ENCODE measurements at places on chromosomes 6 and 20. TPM values are rescaled to one million over a fixed set of nuclear protein-coding genes. Genes with fewer than 3 reads are reported as not detected.

GRCh38 chr6:13870214-13870830 is 54.4 kb upstream of the RNF182 start:
- no peak for DNase-seq
- H3K4me1 ChIP-seq = peaks cover 17% of the 10 kb centered on the region
- H3K36me3 ChIP-seq = no peaks in the 10 kb centered on the region
- no peaks in the 10 kb centered on the region for H3K27me3 ChIP-seq

DNA sequence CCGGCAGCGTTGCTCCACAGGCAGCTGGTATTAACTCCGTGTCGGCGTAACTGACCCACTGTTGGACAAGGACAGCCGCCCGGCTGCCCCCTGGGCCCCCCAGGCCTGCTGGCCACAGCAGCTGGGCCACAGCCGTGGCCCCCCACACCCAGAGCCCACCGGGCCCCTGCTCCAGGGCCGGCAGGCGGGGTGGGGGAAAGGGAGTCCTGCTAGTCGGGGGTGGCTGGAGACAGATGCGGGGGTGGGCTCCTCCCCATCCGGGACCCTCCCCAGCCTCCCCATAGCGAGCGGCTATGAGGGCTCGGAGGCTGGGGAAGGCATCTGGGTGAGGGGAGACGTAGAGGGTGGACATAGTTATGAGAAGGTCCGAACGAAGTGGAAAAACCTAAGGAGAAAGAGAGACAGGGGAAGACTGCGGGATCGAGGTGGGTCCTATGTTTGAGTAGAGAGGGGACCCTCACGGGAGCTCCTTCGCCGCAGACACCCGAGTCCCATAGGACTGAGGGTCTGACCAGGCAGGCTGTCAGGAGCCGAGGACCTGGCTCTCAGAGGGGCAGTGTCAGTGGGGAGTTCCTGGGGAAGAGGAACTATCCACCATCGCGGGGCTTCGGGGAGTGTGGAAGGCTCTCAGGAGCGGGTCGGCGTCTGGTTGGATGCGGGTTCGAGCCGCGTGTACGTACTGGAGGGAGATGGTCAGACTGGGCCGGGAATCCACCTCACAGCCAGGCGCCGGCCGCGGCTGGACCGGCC is 511 bp downstream of the VARS1 start:
- DNase-seq = peak; percentile 53
- H3K4me3 ChIP-seq = peak overlapping the region; percentile 90
- H3K36me3 ChIP-seq = peaks cover 36% of the 10 kb centered on the region
- peak overlapping the region; percentile 93 for H3K27ac ChIP-seq

- H3K27ac ChIP-seq = no peak overlapping the region
- H3K4me3 ChIP-seq = no peak overlapping the region
- no peaks in the 10 kb centered on the region for H3K27me3 ChIP-seq
- H3K4me1 ChIP-seq = no peaks in the 10 kb centered on the region
- DNase-seq = no peak
- no peaks in the 10 kb centered on the region for H3K36me3 ChIP-seq
Measured at GRCh38 chr6:107045826-107046675, 18.1 kb downstream of the MTRES1 start.

- no peak overlapping the region for H3K4me3 ChIP-seq
- H3K36me3 ChIP-seq = no peaks in the 10 kb centered on the region
- peaks cover 34% of the 10 kb centered on the region for H3K4me1 ChIP-seq
- peak overlapping the region; percentile 47 for H3K27ac ChIP-seq
- H3K27me3 ChIP-seq = no peaks in the 10 kb centered on the region
Measured at GRCh38 chr20:4041748-4042411, 26.5 kb upstream of the RNF24 start.

DNA sequence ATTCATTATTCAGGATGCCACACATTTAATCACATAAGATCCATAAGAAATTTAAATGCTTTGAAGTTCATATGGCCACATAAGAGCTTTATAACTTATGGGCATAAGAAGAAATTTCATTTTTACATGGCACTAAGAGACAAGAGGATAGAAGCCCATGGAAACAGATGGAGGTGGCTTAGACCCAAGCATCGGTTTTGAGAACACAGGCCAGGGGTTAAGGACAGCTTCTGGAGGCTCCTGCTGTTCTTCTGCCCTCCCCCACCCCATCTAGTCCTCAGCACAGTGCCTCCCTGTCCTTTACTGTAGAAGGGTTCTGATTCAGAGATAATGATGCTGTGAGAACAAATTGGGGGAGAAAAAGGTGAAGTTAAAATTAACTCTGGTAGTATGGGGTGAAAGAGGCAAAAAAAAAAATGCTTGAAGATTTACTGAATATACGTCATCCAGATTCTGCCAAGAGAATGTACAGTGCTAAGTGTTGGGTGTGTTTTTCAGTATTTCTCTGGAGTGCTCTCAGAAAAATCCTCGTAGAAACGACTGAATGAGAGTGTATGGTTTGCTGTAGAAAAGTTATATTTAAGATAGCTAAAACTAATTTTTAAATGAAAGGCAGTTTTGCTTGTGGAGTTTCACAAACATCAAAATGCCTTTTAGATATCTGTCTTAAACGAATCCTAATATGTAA is 539.7 kb downstream of the QKI start:
- no peaks in the 10 kb centered on the region for H3K4me1 ChIP-seq
- H3K4me3 ChIP-seq = no peak overlapping the region
- DNase-seq = no peak
- H3K27me3 ChIP-seq = peaks cover 4% of the 10 kb centered on the region

DNA sequence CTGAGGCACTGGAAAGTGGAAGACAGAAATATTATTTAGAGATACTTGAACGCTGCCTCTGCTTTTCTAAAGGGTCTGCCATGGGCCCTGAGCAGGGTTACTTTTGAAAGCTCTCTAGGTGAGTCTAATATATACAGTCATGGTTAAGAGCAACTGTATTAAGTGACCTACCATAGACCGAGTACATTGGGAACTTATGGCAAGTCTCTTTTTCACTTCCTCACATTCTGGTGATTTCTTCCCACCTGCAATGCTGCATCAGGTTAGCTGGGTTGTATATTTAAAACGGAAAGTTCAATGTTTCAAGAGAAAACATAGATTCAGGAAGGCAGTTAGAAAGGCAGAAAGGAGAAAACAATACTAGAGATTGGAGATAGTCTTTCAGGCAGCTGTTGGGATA is 154.7 kb downstream of the PHF3 start:
- no peak for DNase-seq
- H3K36me3 ChIP-seq = no peaks in the 10 kb centered on the region
- H3K4me1 ChIP-seq = peaks cover 21% of the 10 kb centered on the region

GRCh38 chr6:40253420-40253819 is 319.2 kb upstream of the MOCS1 start:
- no peak overlapping the region for H3K4me3 ChIP-seq
- no peaks in the 10 kb centered on the region for H3K4me1 ChIP-seq
- no peak overlapping the region for H3K27ac ChIP-seq
- no peak for DNase-seq

DNA sequence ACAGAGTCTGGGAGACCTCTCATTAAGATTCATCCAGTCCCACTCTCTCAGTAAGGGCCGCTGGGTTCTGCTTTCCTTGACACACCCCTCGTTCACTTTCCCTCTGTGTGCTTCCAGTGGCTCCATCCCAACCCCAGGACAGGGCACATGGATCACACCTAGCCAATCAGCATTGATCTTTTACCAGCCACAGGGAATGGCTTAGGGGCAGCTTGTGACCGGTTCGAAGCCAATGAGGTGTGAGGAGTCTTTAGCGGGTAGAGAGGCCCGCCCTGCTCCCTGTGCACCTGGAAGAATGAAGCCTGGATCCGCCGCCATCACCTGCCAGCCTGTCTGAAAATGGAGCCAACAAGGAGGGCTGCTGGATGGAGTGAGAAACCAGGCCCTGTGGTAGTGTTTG is 35.2 kb upstream of the OVOL2 start:
- H3K27ac ChIP-seq = no peak overlapping the region
- H3K27me3 ChIP-seq = no peaks in the 10 kb centered on the region
- no peak overlapping the region for H3K4me3 ChIP-seq
- no peak for DNase-seq

DNA sequence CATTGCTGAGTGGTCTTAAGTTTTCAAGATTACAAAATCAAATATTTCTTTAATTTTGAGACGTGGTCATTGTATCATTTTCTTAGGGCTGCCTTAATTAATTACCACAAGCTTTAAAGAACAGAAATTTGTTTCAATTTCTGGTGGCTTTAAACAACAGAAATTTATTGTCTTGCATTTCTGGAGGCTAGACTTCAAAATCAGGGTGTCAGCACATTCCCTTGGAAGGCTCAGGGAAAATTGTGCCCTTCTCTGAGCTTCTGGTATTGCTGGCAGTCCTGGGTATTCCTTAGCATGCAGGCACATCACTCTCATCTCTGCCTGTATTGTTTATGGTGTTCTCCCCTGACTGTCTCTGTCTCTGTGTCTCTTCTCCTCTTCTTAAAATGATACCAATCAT is 76.0 kb upstream of the PCSK2 start:
- no peaks in the 10 kb centered on the region for H3K36me3 ChIP-seq
- DNase-seq = no peak
- no peaks in the 10 kb centered on the region for H3K4me1 ChIP-seq
- no peak overlapping the region for H3K27ac ChIP-seq
- H3K27me3 ChIP-seq = no peaks in the 10 kb centered on the region

DNA sequence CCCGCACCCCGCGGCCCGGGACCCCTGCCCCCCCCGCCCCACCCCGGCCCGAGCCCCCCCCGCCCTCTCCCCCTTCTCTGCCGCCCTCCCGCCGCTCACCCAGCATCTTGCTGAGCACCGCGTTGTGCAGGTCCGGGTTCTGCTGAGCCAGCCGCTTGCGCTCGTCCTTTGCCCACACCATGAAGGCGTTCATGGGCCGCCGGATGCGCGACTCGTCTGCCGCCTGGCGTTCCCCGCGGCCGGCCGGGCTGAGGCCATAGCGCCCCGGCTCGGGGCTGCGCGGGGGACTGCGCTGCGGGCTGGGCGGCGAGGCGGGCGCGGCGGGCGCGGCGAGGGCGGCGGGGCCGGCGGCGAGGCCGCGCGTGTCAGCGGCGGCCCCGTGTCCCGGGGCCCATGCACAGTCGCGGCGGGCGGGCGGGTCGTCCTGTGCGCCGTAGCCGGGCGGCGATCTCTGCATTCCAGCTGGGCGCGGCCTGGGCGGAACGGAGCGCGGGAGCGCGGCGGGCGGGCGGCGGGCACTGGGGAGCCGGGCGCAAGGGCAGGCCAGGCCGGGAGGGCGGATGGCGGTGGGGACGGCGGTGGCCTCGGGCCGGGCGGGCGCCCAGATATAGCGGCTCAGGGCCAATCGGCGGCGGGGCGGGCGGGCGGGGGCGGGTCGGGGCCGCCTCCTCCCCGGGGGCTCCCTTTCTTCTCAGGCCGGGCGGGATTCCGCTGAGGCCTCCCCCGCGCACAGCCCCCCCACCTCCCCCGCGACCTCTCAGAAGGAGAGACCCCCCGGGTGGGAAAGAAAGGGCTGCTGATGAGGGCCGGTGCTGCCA is at the start of gene SOX18:
TSS of gene SOX18 (minus strand) at position 580 of the 818 bp plus-strand sequence. CDS start at position 457, 123 bp downstream.
- H3K4me1 ChIP-seq = no peaks in the 10 kb centered on the region
- no peak for DNase-seq
- H3K4me3 ChIP-seq = peak within 1 kb of the TSS; percentile 22
- H3K27ac ChIP-seq = peak within 1 kb of the TSS; percentile 73

GRCh38 chr6:16200321-16200883 is 38.0 kb upstream of the GMPR start:
- no peak overlapping the region for H3K4me3 ChIP-seq
- H3K27me3 ChIP-seq = no peaks in the 10 kb centered on the region
- H3K4me1 ChIP-seq = peaks cover 5% of the 10 kb centered on the region
- DNase-seq = no peak

- H3K27me3 ChIP-seq = no peaks in the 10 kb centered on the region
- no peak overlapping the region for H3K4me3 ChIP-seq
- DNase-seq = no peak
- no peak overlapping the region for H3K27ac ChIP-seq
Measured at GRCh38 chr6:150567380-150567779, 32.3 kb upstream of the PLEKHG1 start.

GRCh38 chr20:43467589-43467988 is 9.9 kb downstream of the SRSF6 start:
- peaks cover 22% of the 10 kb centered on the region for H3K4me1 ChIP-seq
- H3K4me3 ChIP-seq = no peak overlapping the region
- no peak overlapping the region for H3K27ac ChIP-seq
- H3K36me3 ChIP-seq = no peaks in the 10 kb centered on the region
- H3K27me3 ChIP-seq = no peaks in the 10 kb centered on the region

DNA sequence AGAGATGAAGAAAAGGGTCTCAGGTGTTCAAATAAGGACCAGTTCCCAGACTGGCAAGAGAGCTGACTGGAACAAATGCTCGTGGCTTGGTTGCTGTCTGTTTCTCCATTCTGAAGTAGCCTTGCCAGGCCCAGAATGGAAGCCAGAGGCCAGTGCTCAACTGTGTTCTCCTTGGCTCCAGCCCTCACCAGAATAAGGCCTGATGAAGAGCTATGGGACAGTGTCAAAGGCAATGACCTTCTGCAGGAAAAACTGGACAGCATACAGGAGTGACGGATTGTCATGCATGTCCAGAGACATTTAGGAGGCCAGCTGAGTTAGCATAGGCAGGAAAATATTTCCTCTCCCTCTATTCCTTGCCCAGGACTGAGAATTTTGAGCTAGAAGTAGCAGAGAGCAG is 72.2 kb downstream of the HAO1 start:
- H3K27me3 ChIP-seq = no peaks in the 10 kb centered on the region
- H3K4me1 ChIP-seq = no peaks in the 10 kb centered on the region
- no peak overlapping the region for H3K27ac ChIP-seq
- no peaks in the 10 kb centered on the region for H3K36me3 ChIP-seq
- no peak for DNase-seq

DNA sequence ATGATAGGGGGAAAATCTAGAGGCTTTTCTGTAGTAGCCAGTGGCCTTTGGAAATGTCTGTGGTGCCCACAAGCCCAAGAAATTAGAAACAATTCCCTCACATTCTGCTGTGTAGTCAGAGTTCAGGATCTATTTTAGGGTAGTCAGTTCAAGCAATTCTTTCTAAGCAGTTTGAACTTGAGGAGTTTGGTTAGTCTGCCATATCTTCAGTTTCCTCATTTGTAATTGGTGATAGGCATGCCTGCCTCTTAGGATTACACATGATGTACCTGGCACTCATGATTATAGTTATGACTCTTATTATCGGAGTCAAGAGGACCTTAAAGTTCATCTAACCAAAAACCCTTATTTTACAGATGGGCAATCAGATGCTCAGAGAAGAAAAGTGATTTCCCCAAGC is 21.2 kb upstream of the MEP1A start:
- no peak overlapping the region for H3K4me3 ChIP-seq
- no peak for DNase-seq
- no peaks in the 10 kb centered on the region for H3K36me3 ChIP-seq

The HSPA1L gene
- polyA plus RNA-seq = 3.4 TPM

The NINL gene
- 62.4 TPM for polyA plus RNA-seq

The SYTL3 gene
- 7.9 TPM for polyA plus RNA-seq

The KCNB1 gene
- polyA plus RNA-seq = 0.29 TPM

The SLC39A7 gene
- 71.9 TPM for polyA plus RNA-seq

The OR14J1 gene
- polyA plus RNA-seq = 0.08 TPM

The HLA-DPA1 gene
- polyA plus RNA-seq = 32.8 TPM

The SIGLEC1 gene
- polyA plus RNA-seq = 3.5 TPM

The GSTA3 gene
- 0.20 TPM for polyA plus RNA-seq

The ADGB gene
- polyA plus RNA-seq = 5.9 TPM

The HLA-DRB5 gene
- polyA plus RNA-seq = 5.1 TPM

All from left lung (tissue), 14 donors.